ENCODE measurements at places on chromosomes 7 and 10. TPM values are rescaled to one million over a fixed set of nuclear protein-coding genes. Genes with fewer than 3 reads are reported as not detected.
A peak's percentile ranks its signal among the peaks of the same experiment; 100 is the strongest.

GRCh38 chr7:56053993-56054392 lies 2.4 kb downstream of the CCT6A start:
- no peak for DNase-seq

DNA sequence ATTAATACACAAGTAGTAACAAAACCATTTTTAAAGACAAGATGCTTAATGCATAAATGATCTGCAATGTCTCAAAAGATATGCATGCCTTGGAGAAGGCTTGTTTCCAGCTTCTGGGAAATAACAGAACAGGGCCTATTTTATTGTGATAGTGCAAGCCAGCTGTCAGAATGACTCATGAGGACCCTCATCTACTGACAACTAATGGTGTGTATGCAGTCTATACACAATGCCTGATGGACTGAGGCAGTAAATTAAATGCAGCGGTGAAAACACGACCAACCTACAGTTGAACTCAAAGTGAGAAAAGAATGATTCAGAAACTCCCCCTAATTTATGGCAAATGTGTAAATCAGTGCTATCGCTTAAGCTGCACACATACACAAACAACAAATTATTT lies 46.3 kb downstream of the VPS41 start:
- DNase-seq = no peak

DNA sequence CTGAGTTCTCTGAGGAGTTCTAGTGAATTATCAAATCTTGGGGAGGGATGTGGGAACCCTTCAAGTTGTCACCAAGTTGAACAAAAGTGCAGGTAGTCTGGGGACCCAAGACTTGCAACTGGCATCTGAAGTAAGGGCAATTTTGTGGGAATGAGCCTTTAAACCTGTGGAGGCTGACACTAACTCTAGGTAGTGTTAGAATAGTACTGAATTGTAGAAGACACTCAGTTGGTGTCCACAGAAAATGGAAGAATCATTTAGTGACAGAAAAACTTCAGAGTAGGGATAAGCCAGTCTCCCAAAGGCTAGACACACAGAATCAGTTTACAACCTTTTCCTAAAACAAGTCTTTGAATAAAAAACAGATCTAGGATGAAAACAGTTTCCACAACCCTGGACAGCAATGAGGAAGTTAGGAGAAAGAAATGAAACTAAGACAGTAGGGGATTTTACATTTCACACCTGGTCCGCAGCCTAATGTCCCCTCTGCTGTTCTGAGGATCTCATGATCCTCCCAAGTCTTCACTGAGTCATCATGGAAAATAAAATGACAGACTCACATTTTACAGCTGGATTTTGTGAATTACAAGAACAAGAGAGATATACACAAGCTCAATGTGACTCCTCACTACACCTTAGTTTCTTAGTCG lies 23.0 kb upstream of the ING3 start:
- no peak for DNase-seq

DNA sequence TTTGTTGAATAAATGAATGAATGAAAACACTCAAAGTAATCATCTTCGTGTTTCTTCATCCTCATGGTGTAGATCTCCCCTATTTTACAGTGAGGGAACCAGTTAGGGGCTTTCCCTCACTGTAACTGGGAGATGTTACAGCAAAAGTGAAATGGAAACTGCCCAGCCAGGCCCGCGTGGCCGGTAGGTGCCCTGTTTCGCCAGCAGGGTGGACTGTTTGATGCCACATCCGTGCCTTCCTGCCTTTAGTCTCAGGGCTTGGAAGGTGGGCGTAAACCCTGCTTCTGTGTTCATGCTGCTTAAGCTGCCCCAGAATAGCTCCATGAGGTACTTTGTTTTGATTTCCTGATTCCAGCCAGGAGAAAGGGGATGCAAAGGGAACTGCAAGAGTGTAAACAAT lies 268.8 kb downstream of the PLXNA4 start:
- DNase-seq = no peak

DNA sequence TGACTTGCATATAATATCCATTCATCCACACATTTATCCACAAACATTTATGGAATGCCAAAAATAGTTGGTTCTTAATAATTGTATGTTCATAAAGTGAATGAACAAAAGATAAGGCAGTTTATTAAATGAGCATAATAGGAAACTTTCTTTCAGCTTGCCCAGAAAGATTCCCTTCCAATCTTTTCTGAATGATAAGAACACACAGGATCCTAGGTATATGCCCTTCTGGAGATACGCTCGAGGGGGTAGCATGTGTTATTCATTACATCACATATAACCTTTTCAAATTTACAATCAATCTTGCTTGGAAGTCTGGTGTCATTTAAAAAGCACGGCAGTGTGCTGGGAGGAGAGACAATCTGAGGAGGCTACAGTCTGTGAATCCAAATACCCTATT lies 80.4 kb upstream of the PDK4 start:
- DNase-seq = no peak

GRCh38 chr7:81506609-81507008 lies 263.2 kb downstream of the HGF start:
- no peak for DNase-seq

DNA sequence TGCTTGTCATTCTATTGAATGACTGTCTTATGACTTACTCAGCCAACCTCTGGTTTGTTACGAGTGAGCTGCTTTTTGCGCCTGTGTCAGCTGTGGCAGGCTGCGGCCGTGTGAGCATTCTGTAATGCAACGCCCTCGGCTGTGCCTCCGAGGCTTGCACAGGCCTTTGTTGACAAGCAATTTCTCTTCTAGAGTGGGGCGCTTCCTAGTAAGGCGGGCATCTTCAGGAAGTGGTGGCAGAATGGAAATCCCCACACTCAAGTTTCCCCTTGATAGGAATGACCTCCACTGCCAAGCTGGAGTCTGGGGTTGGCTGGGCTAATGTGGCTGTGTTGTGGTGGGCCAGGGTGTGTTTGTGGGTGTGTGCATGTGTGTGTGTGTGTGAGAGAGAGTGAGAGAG lies 20.2 kb upstream of the TMEM178B start:
- no peak for DNase-seq

ELN gene
- 0.75 TPM for total RNA-seq

LIPF gene
- not detected for total RNA-seq

GRCh38 chr7:2069472-2069860 lies 163.3 kb downstream of the MAD1L1 start:
- peak; percentile 16 for DNase-seq

GRM3 gene
- not detected for total RNA-seq

GRCh38 chr10:6669269-6669859 lies 89.3 kb upstream of the PRKCQ start:
- peak; percentile 33 for DNase-seq

CLCN1 gene
- total RNA-seq = not detected

DNA sequence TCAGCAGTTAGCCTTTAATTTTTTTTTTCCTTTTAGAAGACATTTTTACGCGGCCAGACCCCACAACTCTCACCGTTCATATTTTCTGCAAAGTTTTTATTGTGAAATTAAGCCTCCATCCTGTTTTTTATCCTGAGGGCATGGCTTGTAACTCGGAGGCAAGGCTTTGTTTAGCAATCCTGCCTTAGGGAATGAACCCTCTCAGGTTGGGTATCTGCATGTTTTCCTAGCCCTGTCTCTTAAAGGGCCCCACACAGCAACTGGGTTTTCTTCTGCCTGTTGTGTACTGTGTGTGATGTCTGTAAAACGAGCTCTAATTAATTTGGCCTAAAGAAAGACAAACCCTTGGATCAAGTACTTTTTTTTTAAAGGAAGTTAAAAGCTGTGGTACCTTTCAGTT lies 130.2 kb upstream of the COBL start:
- DNase-seq = no peak

CFAP46 gene
- total RNA-seq = 1.5 TPM

MYL10 gene
- total RNA-seq = 0.73 TPM
